SIG-M5 (cell line): ENCODE measurements at places on chromosomes 5 and 9.
A peak's percentile ranks its signal among the peaks of the same experiment; 100 is the strongest.

GRCh38 chr5:36724467-36725332 is 118.3 kb downstream of the SLC1A3 start:
- DNase-seq: peak; percentile 66

- no peak for DNase-seq
These were observed 9.9 kb upstream of the SPARC start for GRCh38 chr5:151696470-151697061.

DNA sequence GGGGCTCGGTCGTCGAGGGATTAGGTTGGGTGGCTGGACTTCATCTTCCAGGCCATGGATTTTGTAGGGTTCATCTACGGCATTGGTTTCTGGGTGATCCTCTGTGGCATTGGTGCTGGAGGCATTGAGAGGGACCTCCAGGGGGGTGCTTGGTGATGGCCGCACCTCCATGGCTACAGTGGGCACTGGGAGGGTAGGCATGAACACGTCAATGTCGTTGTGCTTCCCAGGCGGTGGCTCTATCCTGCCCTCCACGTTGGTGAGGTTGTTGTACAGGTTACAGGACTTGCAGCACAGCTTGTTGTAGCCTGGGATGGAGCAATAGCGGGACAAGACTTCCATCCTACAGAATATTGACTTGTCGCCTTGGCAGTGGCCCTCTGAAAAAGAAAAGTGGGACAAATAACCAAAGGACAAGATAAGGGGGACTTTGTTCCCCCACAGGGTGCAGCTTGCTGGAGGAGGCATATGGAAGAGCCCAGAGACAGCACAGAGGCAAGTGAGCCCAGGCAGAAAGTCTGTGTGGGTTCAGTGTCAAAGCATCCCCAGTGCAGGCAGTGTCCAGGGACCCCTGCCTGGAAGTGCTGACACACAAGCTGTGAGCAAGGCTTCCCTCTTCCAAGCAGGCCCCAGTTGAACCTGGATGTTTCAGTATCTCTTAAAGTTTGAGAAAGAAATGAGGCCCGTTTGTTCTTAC is 53.9 kb downstream of the ZNF354C start:
- DNase-seq: no peak

- no peak for DNase-seq
These were observed 144.7 kb upstream of the SHB start for GRCh38 chr9:38213631-38214299.

GRCh38 chr5:54120473-54120872 is 189.9 kb downstream of the ARL15 start:
- no peak for DNase-seq

DNA sequence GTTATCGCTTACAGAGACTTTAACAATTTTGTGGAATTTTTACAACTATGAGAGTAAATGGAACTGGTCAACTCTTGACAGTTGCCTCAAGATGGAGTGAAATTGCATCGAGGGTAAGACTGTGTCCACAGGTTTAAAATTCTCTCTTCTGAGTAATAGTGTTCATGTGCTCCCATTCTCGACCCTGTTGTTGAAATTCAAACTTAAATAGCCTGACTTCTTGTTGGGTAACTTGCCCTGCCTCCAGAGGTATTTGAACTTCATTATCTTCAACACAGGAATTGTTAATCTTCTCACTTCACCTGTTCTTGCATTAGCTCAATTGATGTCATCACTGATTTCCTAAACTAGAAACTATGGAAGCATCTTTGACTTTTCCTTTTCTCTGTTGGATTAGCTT is 77.5 kb downstream of the PIP5K1B start:
- DNase-seq: no peak

DNA sequence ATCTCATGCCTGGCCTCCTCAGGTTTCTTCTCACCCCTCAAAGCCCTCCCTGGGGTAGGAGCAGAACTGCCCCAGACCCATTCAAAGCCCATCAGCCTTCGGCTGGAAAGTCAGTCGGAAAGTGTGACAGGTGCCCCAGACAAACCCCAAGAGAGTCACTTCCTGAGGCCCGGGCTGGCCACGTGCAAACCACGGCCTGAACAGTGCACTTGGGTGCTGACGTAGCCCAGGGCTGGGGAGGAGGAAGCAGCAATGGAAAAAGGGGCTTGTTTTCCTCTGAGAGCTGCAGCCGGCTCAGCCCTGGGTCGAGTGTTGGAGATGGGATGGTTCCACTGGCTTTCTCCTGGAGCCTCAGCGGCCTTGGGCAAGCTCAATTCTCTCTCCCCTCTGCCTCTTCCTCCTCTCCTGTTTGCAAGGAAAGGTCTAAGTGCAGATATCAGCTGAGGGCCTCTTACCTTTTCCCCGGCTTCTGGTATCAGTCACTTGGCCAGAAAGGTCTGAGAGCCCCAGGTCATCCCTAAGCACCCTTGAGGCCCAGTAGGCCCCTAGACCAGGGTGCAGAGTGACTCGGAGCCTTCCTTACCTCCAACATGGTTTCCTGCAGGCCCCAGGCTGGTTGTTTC is 5.9 kb upstream of the EGR1 start:
- DNase-seq: no peak

- no peak for DNase-seq
These were observed 40.6 kb upstream of the COL5A1 start for GRCh38 chr9:134600836-134601638.

DNA sequence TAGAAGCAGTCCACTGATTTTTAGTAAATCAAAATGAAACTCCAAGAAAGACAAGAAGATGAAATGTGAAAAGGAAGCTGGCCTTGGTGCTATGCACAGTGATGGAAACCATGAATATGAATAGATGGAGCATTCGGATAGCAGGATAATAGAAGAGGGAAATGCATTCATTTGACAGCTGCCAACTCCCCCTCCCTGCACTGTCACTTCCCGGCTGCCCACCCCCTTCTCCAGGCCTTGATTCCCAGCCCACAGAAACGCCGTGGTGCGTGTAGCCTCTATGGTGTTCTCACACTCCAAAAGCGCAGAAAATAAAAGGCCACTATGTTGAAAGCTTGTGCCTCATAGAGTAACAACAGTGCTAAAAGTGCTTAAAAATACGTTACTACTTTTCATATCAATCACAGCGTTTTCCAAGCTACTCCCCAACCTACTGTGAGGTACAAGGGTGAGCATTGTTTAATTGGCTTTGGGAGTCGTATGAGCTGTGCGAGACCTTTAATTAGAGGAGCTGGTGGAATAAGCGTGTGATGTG is 26.1 kb upstream of the IFNK start:
- no peak for DNase-seq

- no peak for DNase-seq
These were observed 105.1 kb upstream of the SGCD start for GRCh38 chr5:156221816-156222215.

- no peak for DNase-seq
These were observed 116.1 kb downstream of the NRG2 start for GRCh38 chr5:139926797-139927503.

DNA sequence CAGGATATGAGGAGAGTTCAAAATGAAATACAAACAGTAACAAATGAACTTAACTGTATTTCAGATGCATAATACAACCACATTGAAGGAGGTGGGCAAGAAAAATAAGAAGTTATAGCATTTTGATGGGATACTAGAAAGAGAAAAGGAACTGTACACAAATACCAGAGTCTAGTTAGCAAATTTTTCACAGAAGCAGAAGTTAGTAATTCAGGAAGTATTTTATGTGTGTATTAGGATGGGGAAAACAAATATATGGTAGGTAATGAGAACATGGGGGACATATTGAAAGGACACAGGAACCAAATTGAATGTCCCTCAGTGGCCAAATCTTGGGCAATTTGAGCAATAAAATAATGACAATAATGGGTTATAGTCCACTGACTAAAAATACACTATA is 18.4 kb downstream of the GM2A start:
- DNase-seq: no peak

GRCh38 chr9:32490601-32491000 is 35.4 kb downstream of the RIGI start:
- no peak for DNase-seq

DNA sequence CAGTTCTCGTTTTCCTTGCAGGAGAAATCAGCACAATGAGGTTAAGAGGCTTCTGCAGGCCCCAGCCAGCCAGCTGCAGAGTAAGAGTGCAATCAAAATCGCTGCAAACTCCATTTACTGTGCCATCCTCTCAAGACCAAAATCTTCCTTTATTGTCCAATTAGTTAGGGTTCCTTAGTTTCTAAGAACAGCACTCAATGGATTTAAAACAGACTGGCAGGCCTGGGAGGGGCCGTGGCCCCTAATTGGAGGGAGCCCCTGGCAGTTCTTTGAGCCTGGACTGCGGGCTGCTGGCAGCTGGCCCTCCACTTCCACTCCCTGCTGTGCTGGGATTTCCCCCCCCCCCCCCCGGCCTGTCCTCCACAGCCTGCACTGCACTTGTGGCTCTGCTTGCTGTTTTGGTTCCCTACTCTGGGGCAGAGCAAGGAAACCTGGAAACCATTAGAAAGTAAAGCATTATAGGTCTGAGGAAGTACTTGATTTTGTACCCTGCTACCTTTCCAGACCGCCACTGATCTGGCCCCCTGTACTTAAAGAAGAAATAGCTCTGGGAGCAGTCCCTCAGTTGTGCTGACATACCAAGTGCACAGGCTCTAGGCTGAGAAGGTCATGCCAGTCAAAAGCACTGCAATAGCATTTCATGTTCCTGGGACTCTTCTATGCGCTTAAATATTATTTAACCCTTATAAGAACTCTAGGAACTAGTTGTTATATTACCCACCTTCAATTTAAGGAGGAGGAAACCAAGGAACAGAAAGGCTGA is 129.0 kb downstream of the APBA1 start:
- no peak for DNase-seq

GRCh38 chr5:18745988-18746615 is 1111.8 kb downstream of the TAF11L14 start:
- DNase-seq: peak; percentile 19

DNA sequence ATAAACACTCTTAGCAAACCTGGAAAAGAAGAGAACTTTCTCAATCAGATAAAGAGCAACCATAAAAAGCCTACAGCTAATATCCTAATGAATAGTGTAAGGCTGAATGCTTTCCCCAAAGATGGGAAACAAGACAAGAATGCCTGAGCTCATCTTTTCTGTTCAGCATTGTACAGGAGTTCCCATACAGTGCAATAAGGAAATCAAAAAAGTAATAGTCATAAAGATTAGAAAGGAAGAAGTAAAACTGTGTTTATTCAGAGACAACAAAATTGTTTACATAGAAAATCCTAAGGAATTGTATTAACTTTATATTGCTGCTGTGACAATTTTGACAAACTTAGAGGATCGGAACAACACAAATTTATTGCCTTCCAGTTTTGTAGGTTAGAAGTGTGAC is 330.7 kb upstream of the SLC24A2 start:
- no peak for DNase-seq

- no peak for DNase-seq
These were observed 30.5 kb upstream of the ZSWIM6 start for GRCh38 chr5:61301341-61302199.

GRCh38 chr9:117821954-117822353 is 117.8 kb downstream of the TLR4 start:
- no peak for DNase-seq

DNA sequence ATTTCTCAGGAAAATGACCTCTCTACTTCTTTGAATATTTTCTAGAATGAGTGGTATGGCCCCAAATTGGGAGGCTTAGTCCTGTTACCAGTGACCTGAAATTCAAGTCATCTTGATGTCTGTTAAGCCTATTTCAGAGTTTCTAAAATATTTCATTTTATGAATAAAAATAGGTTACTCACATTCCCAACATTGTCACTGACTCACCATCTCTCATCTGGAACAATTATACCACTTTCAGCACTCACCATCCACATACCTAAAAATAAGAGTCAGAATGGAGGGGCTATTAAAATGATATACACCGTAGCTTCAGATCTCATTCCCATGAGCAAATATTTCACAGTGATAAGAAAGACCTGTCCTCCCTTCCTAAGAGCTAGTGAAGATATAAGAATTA is 71.8 kb downstream of the KIAA1958 start:
- no peak for DNase-seq

GRCh38 chr5:124341066-124341858 is 405.2 kb downstream of the ZNF608 start:
- no peak for DNase-seq

DNA sequence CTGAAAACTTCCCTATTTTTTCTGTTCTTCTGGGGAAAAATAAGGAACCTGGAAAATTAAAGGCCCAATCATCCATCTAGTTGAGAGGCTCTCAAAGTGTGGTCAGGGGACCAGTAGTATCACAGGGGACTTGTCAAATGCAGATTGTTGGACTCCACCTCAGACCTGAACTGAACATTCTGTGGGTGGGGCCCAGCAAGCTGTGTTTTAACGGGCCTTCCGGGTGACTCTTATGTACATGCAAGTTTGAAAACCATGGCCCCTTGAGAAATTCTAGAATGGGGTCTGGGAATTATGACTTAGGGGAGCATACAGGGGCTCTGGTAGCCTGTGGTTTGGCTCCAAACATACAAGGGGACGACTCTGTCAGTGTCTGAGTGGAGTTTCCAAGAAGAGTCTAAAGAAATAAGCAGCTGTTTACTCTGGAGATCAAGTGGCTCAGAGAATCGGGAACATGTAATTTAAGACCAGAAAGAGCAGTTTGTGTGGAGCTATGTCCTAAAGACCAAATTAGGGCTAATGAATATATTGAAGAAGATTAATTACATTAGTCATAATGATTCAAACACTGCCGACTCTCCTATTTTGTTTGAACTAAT is 177.4 kb downstream of the SLC28A3 start:
- DNase-seq: no peak

DNA sequence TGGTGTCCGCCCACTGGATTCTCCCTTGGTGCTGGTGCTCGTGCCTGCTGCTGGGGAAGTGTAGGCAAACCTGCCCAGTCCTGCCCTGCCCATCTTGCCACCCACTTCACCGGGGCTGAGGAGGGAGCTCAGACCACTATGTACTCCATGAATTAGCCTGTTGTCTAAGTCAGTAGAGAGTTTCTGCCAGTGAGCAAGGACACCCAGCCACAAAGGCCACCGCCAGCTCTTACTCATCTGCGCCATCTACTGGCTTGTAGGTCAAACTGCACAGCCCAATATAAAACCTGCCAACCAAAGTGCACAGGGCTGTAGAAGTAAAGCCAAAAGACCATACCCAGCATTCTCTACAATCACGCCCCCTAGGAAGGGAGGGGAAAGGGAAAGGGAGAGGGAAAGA is 102.3 kb downstream of the GLIS3 start:
- no peak for DNase-seq
